Cardiac muscle cell (in vitro differentiated cells and primary cell): ENCODE measurements at places on chromosomes 5 and 9. TPM values are rescaled to one million over a fixed set of nuclear protein-coding genes. Genes with fewer than 3 reads are reported as not detected.

Gene ANKRD34B
- polyA plus RNA-seq: 0.05 TPM in 1 of 2 replicates, not detected in the other

Gene C9
- not detected in 2 replicates for polyA plus RNA-seq

Gene PLGRKT
- 35.4 and 37.1 TPM in 2 replicates for polyA plus RNA-seq

Gene MUSK
- polyA plus RNA-seq: not detected in 2 replicates

Gene PCDH12
- 0.44 and 0.87 TPM in 2 replicates for polyA plus RNA-seq

Gene TEK
- polyA plus RNA-seq: 0.60 and 2.5 TPM in 2 replicates

Gene BAAT
- polyA plus RNA-seq: not detected in 2 replicates

Gene ZDHHC11B
- 4.1 and 4.4 TPM in 2 replicates for polyA plus RNA-seq

Gene CCDC183
- 40.1 and 43.1 TPM in 2 replicates for polyA plus RNA-seq

Gene OSMR
- polyA plus RNA-seq: 0.43 and 0.62 TPM in 2 replicates

Gene KIF24
- 1.6 and 2.1 TPM in 2 replicates for polyA plus RNA-seq

Gene TMEFF1
- 22.3 and 33.0 TPM in 2 replicates for polyA plus RNA-seq

Gene SLCO6A1
- polyA plus RNA-seq: 0.32 TPM in 1 of 2 replicates, not detected in the other

Gene TAL2
- 0.73 TPM in 1 of 2 replicates, not detected in the other for polyA plus RNA-seq

Gene PCDHGA4
- polyA plus RNA-seq: 0.20 and 0.32 TPM in 2 replicates

Gene CDH6
- polyA plus RNA-seq: 0.12 TPM in 1 of 2 replicates, not detected in the other

Gene STOM
- polyA plus RNA-seq: 11.7 and 19.5 TPM in 2 replicates
